NCI-H2081 (cell line): ENCODE measurements at places on chromosomes 12 and 14.

DNA sequence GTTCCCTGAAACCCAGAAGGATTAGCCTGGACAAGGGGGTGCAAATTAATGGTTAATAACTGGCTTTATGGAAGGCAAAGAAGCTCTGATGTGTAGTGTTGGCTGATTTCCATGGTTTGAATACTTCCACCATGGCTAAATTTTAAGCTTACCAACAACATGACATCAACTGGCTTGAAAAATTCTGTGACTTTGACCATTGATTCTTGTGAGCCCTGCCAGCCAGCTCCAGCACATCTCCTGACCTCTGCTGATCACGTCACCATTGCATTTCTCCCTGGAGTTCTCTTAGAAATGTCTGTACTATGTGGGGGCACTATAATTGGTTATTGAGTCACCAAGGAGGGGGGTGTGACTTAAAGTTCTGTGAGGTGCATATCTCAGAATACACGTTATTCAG lies 171.2 kb downstream of the MYRFL start:
- no peak for DNase-seq

DNA sequence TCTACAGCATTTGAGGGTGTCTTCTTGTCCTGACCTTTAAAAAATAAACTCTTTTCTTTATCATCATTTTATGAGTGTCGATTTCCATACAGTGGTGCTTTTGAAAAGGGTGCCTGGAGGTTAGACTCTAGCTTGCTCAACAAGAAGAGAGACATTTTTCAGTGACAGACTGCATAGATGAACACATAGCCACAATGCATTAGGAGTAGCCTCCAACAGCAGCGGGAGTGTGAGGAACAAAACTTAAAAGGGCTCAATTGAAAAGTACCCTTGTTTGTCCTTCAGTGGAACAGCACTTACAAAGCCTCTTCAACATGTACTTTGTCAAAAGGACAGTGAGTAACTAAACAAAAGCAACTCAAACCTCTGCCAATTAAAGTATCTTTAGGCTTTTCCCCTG lies 119.3 kb downstream of the SOX5 start:
- no peak for DNase-seq

DNA sequence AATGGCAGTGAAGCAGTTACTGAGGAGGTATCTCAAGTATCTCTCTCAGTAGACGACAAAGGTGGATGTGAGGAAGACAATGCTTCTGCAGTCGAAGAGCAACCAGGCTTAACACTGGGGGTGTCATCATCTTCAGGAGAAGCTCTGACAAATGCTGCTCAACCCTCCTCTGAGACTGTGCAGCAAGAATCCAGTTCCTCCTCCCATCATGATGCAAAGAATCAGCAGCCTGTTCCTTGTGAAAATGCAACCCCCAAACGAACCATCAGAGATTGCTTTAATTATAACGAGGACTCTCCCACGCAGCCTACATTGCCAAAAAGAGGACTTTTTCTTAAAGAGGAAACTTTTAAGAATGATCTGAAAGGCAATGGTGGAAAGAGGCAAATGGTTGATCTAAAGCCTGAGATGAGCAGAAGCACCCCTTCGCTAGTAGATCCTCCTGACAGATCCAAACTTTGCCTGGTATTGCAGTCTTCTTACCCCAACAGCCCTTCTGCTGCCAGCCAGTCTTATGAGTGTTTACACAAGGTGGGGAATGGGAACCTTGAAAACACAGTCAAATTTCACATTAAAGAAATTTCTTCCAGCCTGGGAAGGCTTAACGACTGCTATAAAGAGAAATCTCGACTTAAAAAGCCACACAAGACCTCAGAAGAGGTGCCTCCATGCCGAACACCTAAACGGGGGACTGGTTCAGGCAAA lies 216.6 kb downstream of the AKAP6 start:
- DNase-seq: no peak

- peak; percentile 2 for DNase-seq
Measured at GRCh38 chr12:15996254-15996653, 85.1 kb downstream of the DERA start.

DNA sequence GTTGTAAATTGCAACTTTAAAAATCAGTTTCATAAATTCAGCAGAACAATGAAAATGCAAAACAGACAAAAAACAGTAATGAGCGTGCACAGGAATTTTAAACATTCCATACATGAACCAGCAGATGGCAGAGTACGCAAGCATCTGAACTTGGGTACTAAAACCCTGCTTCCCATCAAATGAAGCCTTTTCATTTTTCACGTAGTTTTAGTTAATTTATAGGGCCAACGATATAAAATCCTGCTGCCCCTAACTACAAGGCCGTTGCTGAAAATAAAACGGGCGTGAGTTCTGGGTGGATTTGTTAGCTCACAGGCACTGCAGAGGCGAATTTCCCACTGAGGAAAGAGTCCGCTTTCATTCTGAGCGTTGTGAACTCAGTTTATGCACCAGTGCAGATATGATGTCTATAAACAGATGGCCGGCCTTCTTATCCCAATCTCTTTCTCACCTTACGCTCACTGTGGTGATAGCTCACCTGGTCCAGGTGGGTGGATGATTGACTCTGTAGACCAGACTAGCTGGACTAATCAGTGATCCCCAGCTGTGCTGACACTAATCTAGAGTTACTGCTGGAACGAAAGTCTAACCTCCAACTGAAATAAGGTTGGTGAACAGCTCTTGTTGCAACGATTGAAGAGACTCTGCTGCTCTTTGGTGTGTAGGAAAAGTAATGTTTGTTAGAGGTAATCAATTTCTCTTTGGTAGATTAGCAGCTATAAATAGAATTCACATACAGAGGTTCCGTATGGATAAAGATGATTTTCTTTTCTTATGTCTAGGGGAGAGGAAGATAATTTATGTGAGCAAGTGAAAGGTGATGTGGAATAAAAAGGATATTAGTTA lies 89.2 kb downstream of the PDZRN4 start:
- DNase-seq: peak; percentile 64

DNA sequence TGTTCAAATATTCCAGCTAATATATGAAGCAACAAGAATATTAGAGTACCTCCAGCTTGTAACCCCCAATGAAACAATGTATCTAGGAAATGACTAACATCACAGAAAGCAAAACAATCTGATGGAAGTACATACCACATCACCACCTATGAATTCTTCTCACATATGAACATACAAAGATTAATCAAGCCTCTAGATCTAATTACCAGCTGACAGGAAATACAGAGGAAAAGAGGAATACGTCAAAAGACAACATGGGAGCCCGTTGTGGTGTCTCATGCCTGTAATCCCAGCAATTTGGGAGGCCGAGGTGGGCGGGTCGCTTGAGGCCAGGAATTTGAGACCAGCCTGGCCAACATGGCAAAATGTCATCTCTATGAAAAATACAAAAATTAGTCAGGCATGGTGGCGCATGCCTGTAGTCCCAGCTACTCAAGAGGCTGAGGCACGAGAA lies 7.5 kb downstream of the NEDD8 start:
- DNase-seq: no peak

- DNase-seq: no peak
Measured at GRCh38 chr12:93572712-93573551, 457 bp downstream of the SOCS2 start.

DNA sequence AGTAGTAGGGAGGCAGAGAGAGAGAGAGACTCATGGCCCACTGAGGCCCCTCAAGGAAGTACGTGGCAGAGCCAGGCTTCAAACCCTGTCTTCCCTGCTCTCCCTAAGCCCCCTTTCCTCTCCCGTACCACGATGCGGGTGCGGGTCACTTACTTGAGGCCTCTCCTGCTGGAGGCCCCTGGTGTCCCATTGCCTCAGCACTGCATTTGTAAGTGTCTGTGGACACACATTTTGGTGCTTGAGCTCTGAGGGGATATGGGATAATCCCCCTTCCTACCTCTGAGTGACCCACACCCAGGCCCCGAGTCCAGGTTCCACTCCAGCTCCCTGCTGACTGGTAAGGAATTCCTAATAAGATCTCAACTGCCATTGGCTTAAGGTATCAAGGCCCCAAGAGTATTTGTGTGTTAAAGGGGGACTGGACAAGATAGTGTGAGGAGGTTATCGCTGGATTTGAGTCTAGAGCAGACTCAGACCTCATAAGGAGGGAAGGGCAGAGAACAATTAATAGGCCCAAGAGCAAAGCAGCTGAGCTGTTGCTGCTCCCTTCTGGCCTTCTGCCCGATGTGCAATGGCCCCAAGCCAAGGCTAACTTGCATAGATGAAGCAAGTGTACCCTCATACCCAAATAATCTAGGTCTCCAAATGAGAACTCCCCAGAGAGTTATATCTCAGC lies 71.9 kb downstream of the CRACR2A start:
- DNase-seq: peak; percentile 62

DNA sequence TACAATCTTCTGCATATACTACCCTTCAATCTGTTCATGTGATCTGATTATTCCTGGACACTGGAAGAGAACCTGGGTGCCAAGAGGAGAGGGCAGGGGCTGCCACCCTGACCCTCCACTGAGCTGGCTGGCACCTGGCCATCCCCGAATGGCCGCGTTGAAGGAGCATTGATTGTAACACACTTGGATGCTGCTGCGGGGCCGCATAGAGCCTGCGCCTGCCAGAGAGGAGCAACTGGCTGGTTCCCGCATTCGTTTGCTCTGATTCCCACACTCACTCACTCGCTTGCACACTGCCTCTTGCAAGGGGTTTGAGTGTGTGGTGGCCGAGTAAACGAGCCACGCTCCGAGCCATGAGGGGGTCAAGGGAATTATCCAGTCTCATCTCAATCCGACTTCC lies 32.4 kb downstream of the PSEN1 start:
- DNase-seq: no peak

DNA sequence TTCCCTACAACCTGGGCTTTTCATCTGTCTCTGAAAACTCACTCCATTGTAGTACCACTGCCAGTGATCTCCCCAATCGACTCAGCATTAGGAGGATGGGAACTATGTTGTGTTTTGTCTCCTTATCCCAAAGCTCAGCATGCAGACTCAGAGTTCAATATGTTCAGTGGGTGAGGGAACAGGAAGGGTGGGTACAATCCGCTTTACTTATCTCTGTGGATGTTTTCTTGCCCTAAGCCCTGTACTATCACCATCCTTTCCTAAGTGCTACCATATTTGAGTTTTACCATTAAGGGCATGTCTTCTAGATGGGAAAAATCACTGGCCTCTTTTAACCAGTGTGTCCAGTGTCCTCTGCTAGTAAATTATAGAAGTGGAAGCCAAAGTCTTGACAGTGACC lies 107.1 kb downstream of the PPM1H start:
- no peak for DNase-seq

DNA sequence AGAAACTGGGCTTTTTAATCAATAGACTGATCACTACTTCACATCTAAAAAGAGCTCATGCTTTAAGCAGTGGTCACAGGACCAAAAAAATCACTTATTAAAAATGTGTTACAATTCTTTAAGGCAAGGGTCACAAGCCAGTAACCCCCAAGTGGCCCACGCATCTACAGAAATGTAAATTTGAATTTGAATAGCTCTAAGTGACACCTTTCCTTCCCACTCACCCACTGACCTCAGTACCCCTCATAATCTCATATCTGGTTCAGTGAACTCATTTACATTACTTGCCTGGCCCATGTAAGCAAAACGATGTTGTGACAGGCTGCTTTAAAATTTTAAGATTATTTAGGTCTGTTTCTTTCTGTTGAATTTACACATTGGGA lies 27.4 kb downstream of the NELL2 start:
- no peak for DNase-seq

DNA sequence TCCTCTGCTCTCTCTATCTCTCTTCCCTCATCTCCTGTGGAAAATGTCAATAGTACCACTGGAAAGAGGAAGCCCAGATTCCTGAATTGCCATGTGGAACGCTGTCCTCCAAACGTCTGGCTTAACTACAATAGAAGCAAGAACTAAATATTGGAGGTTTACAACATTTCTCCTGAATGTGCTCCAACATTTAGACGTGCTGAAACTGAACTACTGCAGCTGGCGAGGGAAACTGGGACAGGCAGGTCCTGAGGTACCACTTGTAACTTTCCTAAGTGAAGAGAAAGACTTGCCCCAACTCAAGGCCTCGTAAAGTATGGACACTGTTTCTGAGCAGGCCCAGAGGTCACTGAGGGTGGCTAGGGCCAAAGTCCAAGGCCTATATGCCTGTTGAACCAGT lies 187.7 kb downstream of the NTF3 start:
- no peak for DNase-seq

DNA sequence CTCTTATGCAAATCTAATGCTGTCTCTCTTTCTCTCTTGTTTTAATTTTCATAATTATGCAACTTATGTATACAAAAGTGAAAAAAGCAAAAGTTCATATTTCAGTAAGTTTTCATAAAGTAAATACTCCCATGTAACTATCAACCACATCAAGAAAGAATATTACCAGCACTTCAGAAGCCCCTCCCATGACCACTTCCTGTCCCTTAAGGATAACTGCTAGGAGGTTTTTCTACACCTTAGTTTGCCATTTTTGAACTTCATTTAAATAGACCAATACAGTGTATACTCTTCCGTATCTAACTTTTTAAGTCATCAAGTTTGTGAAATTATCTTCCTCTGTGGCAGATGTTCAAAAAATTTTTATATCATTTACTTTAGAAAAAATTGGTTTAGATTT lies 547 bp upstream of the OR4K15 start:
- DNase-seq: no peak

DNA sequence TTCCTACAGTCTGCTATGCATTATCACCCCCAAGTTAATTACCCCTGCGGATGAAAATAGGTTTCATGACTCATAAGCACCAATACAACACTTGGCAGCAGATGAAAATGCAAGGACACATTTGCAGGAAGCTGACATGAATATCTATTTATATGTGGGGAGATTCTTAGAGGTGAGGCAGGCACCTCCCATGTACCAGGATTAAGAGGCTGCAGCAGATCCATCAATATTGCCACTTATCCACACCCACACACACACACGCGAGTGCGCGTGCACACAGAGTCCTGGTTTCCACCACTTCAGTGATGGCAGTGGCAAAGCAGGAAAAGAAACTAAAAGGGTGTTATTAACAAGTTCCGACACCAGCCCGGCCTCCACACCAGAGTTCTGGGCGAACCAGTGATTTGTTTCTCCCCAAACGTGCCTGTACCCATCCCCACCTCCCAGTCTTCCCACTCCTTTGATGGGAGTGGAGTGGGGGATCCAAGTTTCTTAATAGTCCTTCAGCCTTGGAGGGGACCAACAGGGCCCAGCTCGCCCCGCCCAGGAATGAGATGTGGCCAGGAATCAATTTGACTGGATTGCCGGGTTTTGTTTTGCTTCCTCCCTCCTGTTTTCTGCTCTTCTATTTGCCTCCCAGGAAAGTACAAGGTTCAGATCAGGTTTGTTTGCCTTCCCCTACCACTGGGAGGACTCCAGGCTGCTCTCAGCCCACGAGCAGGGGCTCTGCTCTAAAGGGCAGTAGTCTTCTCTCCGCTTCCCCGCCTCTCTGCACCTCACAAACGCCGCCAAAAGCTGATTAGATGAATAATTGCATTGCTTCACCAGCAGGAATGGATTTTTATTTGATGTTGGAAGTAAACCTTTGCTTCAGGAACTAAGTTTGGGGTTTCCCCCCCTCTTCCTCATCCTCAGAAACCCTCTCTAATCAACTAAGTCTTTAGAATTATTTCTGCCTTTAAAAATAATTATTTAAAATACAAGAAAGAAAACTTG lies 5.2 kb downstream of the IRF2BPL start:
- peak; percentile 57 for DNase-seq

DNA sequence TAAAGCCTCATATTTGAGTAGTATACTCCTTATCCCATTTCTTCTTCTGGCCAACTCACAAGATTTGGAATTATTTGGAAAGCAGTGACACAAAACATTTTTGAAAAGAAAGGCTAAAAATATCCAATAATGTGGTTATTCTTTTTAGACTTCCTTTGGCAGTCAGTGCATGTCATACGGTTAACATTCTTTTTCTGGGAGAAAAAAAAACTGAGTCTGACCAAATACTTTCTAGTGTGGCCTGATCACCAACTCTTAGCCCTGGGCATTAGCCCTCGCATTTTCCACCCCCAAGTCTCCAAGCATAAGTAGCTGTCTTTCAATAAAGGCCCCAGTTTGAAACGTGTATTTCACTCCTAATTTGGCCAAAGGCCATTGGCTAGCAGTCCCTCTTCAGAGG lies 5.9 kb downstream of the RASSF3 start:
- no peak for DNase-seq
